ENCODE measurements at places on chromosomes 3 and 15. TPM values are rescaled to one million over a fixed set of nuclear protein-coding genes. Genes with fewer than 3 reads are reported as not detected.

The FSIP1 gene
- 0.29 TPM for total RNA-seq

The MGLL gene
- 0.31 TPM for total RNA-seq

The RFX7 gene
- 22.1 TPM for total RNA-seq

The ZBED2 gene
- total RNA-seq = 609 TPM

GRCh38 chr3:56783644-56784447 lies 17.9 kb downstream of the ARHGEF3 start:
- peak overlapping the region; percentile 95 for H3K27ac ChIP-seq

GRCh38 chr3:160684368-160684740 lies 7.4 kb downstream of the ARL14 start:
- no peak for DNase-seq
- no peak overlapping the region for H3K4me3 ChIP-seq
- peaks cover 2% of the 10 kb centered on the region for H3K27me3 ChIP-seq
- H3K36me3 ChIP-seq = no peaks in the 10 kb centered on the region
- no peaks in the 10 kb centered on the region for H3K4me1 ChIP-seq
- H3K27ac ChIP-seq = no peak overlapping the region

GRCh38 chr3:28326458-28326926 lies 22.0 kb upstream of the ZCWPW2 start:
- H3K36me3 ChIP-seq = peaks cover 18% of the 10 kb centered on the region
- H3K4me1 ChIP-seq = peaks cover 18% of the 10 kb centered on the region
- H3K27me3 ChIP-seq = no peaks in the 10 kb centered on the region
- DNase-seq = peak; percentile 49
- H3K4me3 ChIP-seq = no peak overlapping the region
- peak overlapping the region; percentile 62 for H3K27ac ChIP-seq

DNA sequence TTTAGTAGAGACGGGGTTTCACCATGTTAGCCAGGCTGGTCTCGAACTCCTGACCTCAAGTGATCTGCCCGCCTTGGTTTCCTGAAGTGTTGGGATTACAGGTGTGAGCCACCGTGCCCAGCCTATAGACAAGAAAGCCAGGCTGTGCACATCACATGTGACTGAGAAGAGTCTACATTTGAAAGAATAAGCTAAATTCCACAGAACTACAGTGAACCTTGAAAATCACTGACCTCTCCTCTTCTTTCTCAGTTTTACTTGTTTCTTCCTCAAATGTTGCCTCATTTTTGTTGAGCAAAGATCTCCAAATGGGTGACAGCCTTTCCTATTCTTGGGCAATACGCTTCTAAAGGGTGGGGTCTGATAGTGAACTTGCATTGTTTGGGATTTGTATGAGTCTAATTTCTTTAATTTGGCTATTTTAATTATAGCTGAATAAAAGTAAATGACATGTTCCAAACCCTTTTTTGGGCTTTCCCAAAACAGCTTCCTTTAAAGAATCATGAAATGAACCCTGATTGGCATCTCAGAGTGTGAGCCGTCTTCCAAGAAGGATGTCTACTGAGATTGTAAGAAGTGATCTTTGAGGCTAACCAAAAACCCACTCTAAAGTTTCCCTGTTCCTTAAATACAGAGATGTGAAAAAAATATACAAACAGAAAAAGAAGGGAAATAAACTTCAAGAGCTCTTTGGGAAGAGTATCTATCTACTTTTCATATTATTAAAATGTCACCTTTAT lies 21.6 kb upstream of the SPTBN5 start:
- peaks cover 28% of the 10 kb centered on the region for H3K36me3 ChIP-seq
- no peak overlapping the region for H3K27ac ChIP-seq
- no peaks in the 10 kb centered on the region for H3K4me1 ChIP-seq
- H3K27me3 ChIP-seq = no peaks in the 10 kb centered on the region
- DNase-seq = no peak

- no peak overlapping the region for H3K4me3 ChIP-seq
- no peak for DNase-seq
- peaks cover 1% of the 10 kb centered on the region for H3K36me3 ChIP-seq
- H3K4me1 ChIP-seq = peaks cover 11% of the 10 kb centered on the region
These were observed 56.8 kb downstream of the NOX5 start for GRCh38 chr15:69071260-69071659.

DNA sequence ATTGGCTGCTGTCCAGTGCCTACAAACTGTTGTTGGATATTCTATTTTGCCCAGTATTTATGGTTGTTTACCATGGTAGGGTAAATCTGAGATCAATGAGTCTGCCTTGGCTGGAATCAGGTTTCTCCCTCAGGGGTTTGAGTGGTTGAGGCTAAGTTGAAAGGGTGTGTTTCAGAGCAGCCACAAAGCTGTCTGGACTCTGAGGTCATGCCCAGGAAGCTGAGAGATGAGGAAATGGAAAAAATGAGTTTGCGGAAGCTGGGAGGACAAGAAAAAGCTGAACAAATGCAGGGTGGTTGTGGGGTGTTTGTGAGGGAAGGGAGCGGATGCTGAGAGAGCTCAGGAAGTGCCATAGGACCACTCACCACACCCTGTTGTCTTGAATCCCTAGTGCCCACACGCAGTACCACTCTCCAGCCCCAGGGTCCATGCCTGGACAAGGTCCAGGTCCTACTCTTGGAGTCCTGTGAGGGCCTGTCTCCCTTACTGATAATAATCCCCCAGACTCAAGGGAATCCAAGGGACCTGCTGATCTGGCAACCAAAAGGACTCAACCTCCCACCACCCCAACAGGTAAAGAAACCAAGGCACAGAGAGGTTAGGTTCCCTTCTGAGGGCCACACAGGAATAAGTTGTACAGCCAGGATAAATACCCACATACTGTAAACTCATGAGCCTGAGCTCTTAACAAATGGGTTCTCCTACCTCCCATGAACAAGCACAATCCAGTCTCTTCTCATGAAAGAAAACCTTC lies 81.6 kb downstream of the PPCDC start:
- DNase-seq = peak; percentile 63
- H3K27me3 ChIP-seq = peaks cover 4% of the 10 kb centered on the region
- peak overlapping the region; percentile 28 for H3K27ac ChIP-seq
- peaks cover 23% of the 10 kb centered on the region for H3K4me1 ChIP-seq
- H3K36me3 ChIP-seq = no peaks in the 10 kb centered on the region
- H3K4me3 ChIP-seq = no peak overlapping the region
